ENCODE measurements at places on chromosomes 1 and 21. TPM values are rescaled to one million over a fixed set of nuclear protein-coding genes. Genes with fewer than 3 reads are reported as not detected.
A peak's percentile ranks its signal among the peaks of the same experiment; 100 is the strongest.

GRCh38 chr21:18373606-18374005 is 30.0 kb downstream of the TMPRSS15 start:
- no peaks in the 10 kb centered on the region for H3K36me3 ChIP-seq
- H3K4me3 ChIP-seq, result no peak overlapping the region
- no peak for DNase-seq
- no peaks in the 10 kb centered on the region for H3K27me3 ChIP-seq

- no peak overlapping the region for H3K27ac ChIP-seq
- DNase-seq, result no peak
- peaks cover 6% of the 10 kb centered on the region for H3K4me1 ChIP-seq
- peaks cover 8% of the 10 kb centered on the region for H3K36me3 ChIP-seq
- no peaks in the 10 kb centered on the region for H3K27me3 ChIP-seq
Measured at GRCh38 chr1:65235867-65236805, 73.2 kb upstream of the DNAJC6 start.

- peaks cover 6% of the 10 kb centered on the region for H3K36me3 ChIP-seq
- H3K27me3 ChIP-seq, result no peaks in the 10 kb centered on the region
- DNase-seq, result no peak
- H3K4me3 ChIP-seq, result no peak overlapping the region
- H3K27ac ChIP-seq, result no peak overlapping the region
Measured at GRCh38 chr1:174200746-174201145, 41.4 kb downstream of the RABGAP1L start.

DNA sequence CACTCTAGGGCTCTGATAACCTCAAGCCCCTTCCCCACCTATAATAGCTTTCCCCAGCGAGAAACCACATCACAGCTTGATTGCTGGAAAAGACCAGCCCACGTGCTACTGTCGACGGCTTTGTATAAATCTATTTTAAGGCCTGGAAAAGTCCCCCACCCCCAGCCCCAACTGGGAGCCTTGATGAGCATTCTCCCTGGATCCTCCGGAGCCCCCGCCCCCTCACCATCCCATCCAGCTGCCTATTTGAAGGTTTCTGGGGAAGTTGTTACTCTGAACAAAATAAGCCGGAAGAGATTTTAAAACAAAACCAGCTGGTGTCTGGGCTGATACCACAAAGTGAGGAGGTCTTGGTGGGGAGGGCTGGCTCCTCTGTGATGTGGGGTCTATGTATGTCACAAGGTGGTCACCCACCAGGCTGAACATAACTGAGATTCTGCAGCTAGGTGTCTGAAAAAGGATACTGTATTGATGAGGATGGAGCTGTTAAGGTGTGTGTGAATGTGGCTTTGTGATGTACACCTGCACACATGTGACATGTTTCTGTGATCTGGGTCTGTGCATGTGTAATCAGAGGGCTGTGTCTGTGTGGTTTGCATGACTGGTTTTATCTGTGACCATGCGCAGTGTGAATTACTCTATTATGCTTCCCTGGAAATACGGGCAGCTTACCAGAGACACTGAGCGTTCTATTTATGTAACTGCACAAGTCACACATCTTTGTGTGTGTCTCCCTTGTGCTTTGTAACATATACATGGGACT is 25.0 kb downstream of the RIMS3 start:
- DNase-seq, result peak; percentile 28
- no peak overlapping the region for H3K4me3 ChIP-seq
- H3K27ac ChIP-seq, result no peak overlapping the region
- peaks cover 17% of the 10 kb centered on the region for H3K36me3 ChIP-seq
- no peaks in the 10 kb centered on the region for H3K27me3 ChIP-seq

- peaks cover 3% of the 10 kb centered on the region for H3K27me3 ChIP-seq
- no peak for DNase-seq
- H3K36me3 ChIP-seq, result no peaks in the 10 kb centered on the region
- H3K4me1 ChIP-seq, result peaks cover 19% of the 10 kb centered on the region
- peak overlapping the region; percentile 30 for H3K27ac ChIP-seq
Measured at GRCh38 chr1:155044812-155045657, 6.1 kb upstream of the ADAM15 start.

DNA sequence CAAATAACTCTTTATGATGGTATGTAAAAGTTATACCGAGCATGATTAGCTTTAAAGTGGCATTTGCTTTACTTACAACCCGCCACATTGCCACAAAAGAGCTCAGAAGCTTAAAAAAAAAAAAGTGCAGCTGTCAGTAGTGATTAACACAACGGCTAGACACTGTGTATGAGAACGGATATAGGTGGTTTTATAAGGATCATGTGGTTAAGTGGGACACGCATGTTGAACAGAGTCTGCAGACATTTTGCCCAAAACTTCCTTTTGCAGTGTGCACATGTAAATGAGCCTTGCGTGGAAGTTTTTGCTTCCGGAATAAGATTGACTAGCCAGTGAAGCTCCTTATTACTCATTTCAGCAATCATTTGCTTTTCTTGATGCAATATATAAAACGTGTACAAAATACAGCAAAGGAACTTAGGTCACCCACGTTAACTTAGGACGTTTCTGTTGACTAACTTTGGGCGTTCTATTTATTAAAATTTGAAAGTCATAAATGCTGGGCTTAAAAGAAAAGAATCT is 58.7 kb upstream of the RGS1 start:
- no peak for DNase-seq
- H3K27ac ChIP-seq, result peak overlapping the region; percentile 81
- no peaks in the 10 kb centered on the region for H3K36me3 ChIP-seq
- no peak overlapping the region for H3K4me3 ChIP-seq
- no peaks in the 10 kb centered on the region for H3K27me3 ChIP-seq

DNA sequence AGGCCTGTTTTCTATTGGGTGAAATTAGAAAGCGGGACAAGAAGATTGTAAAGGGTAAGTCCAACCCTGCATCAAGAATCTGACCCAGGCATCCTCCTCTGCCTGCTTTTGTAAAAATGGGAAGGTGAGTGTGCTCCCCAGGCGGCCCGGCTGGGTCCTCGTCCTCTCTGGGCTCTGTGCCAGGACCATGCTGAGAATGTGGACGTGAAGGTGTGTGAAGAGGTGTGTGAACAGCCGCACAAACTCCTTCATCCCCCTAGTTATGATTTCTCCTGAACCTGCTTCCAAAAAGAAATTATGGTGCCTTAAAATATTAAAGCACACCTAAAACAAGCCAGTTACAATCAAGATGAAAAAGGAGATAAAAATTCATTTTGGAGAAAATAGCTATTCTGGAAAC is 185.7 kb downstream of the IGSF21 start:
- no peaks in the 10 kb centered on the region for H3K4me1 ChIP-seq
- H3K27me3 ChIP-seq, result peaks cover 34% of the 10 kb centered on the region
- no peak for DNase-seq
- H3K4me3 ChIP-seq, result no peak overlapping the region
- H3K36me3 ChIP-seq, result no peaks in the 10 kb centered on the region
- H3K27ac ChIP-seq, result no peak overlapping the region

DNA sequence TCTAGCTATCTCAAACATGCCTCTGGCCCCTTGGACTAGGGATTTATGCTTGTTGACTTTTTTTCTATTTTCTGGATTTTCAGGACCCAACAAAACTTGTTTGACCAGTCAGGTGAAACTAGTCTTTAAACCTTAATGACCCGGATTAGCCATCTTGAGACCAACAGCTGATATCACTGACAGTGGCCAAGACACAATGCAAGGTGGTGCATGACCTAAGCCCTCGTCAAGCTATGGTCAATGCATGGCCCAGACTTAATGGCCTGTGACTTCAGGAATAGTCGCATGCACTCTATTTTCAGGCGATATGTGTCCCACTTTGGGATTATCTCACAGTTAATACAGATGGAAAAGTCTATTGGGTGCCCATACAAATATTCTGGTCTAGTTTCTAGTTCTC is 190.4 kb downstream of the ZBTB18 start:
- DNase-seq, result no peak
- no peaks in the 10 kb centered on the region for H3K36me3 ChIP-seq
- H3K27ac ChIP-seq, result no peak overlapping the region
- peaks cover 7% of the 10 kb centered on the region for H3K4me1 ChIP-seq
- H3K27me3 ChIP-seq, result no peaks in the 10 kb centered on the region

- no peaks in the 10 kb centered on the region for H3K27me3 ChIP-seq
- H3K4me3 ChIP-seq, result no peak overlapping the region
- DNase-seq, result no peak
- no peaks in the 10 kb centered on the region for H3K36me3 ChIP-seq
- H3K4me1 ChIP-seq, result peaks cover 15% of the 10 kb centered on the region
Measured at GRCh38 chr1:84367219-84367618, 31.1 kb upstream of the DNASE2B start.

DNA sequence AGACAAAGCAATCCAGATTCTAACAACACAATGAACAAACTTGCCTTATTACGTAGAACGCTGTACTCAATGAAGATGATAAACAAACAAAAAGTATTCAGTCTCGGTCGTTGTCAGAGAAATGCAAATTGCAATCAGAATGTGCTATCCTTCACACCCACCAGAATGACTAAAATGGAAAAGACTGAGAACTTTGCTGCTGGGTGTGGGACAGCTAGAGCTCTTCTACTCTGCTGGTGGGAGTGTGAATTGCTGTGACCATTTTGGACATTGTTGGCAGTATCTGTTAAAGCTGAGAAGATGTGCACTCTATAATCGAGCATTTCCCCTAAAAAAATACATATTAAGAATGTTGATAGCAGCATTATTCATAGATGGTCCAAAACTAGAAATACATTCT is 111.4 kb downstream of the PEX14 start:
- no peaks in the 10 kb centered on the region for H3K27me3 ChIP-seq
- H3K4me3 ChIP-seq, result no peak overlapping the region
- no peak for DNase-seq
- H3K36me3 ChIP-seq, result peaks cover 5% of the 10 kb centered on the region

GRCh38 chr1:77489910-77490309 is 192.5 kb downstream of the ZZZ3 start:
- H3K27ac ChIP-seq, result no peak overlapping the region
- no peak for DNase-seq
- H3K4me1 ChIP-seq, result no peaks in the 10 kb centered on the region
- no peaks in the 10 kb centered on the region for H3K36me3 ChIP-seq
- no peak overlapping the region for H3K4me3 ChIP-seq

- no peak overlapping the region for H3K27ac ChIP-seq
- no peak for DNase-seq
- H3K4me3 ChIP-seq, result no peak overlapping the region
- peaks cover 57% of the 10 kb centered on the region for H3K4me1 ChIP-seq
- H3K36me3 ChIP-seq, result peaks cover 1% of the 10 kb centered on the region
Measured at GRCh38 chr21:37446552-37446951, 80.0 kb downstream of the DYRK1A start.

DNA sequence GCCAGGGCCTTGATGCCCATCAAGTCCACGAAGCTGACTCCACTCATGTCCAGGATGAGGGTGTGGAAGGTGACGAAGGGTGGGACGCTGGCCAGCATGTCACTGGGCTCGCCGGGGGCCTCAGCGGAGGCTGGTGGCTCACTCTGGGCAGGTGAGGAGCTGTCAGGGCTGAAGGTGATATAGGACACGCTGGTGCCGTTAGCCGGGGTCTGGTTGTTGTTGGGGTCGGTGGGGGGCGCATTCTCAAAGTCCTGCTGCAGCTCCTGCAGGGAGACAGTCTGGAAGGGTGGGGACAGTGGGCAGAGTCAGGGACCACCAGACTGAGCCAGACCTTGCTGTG is 21.7 kb downstream of the SLC26A9 start:
- H3K4me1 ChIP-seq, result peaks cover 12% of the 10 kb centered on the region
- H3K27ac ChIP-seq, result no peak overlapping the region
- no peaks in the 10 kb centered on the region for H3K36me3 ChIP-seq
- no peak overlapping the region for H3K4me3 ChIP-seq

DNA sequence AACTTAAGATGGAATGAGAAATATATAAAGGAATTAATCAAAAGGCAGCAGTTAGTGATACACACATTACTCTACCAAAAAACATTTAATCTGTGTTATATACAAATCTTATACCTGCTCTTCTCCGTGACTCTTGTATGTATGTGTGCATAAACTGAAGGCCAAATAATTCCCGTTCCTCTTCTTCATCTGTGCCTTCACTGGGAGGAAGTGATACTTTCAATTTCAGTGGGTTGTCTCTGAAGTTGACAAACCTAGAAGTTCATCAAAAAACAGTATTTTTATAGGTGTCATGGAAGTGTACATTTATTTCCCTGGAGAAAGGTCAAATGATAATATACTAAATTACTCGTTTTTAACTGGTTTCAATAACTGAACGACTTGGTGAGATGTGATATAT is 19.3 kb downstream of the TRMT13 start:
- no peaks in the 10 kb centered on the region for H3K27me3 ChIP-seq
- H3K36me3 ChIP-seq, result peaks cover 9% of the 10 kb centered on the region
- DNase-seq, result no peak
- H3K4me3 ChIP-seq, result no peak overlapping the region
- no peaks in the 10 kb centered on the region for H3K4me1 ChIP-seq

DNA sequence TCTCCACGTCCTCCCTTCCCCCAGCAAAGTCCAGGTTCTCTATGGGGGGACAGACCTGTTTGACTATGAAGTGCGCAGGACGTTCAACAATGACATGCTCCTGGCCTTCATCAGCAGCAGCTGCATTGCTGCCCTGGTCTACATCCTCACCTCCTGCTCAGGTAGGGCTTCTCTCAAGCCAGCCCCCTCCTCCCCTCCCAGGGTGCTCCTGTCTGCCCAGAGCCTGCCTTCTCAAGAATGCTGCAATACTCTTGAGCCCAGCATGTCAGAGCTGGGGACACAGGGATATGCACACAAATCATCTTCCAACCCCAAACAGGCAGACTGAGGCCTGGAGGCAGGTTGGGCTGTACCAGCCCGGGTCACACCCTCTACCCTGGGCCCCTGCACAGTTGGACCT is 35.4 kb downstream of the DISP3 start:
- no peaks in the 10 kb centered on the region for H3K27me3 ChIP-seq
- H3K4me1 ChIP-seq, result no peaks in the 10 kb centered on the region
- H3K36me3 ChIP-seq, result no peaks in the 10 kb centered on the region
- H3K27ac ChIP-seq, result no peak overlapping the region

GRCh38 chr21:16102113-16102512 is 372.3 kb downstream of the USP25 start:
- peaks cover 12% of the 10 kb centered on the region for H3K4me1 ChIP-seq
- H3K27me3 ChIP-seq, result no peaks in the 10 kb centered on the region
- H3K27ac ChIP-seq, result no peak overlapping the region
- no peaks in the 10 kb centered on the region for H3K36me3 ChIP-seq
- DNase-seq, result no peak
- H3K4me3 ChIP-seq, result no peak overlapping the region

S100A5 gene
- total RNA-seq, result 0.94 TPM

MARK1 gene
- total RNA-seq, result 4.1 TPM

LCE1B gene
- not detected for total RNA-seq

BRDT gene
- not detected for total RNA-seq

OR2T11 gene
- total RNA-seq, result not detected

EVA1C gene
- 1.5 TPM for total RNA-seq

MTMR11 gene
- total RNA-seq, result 15.4 TPM

Data from chondrocyte (in vitro differentiated cells).